ENCODE measurements at places on chromosomes 11 and 22.

GRCh38 chr22:17964643-17965042 lies 59.7 kb downstream of the MICAL3 start:
- DNase-seq: peak; percentile 7

DNA sequence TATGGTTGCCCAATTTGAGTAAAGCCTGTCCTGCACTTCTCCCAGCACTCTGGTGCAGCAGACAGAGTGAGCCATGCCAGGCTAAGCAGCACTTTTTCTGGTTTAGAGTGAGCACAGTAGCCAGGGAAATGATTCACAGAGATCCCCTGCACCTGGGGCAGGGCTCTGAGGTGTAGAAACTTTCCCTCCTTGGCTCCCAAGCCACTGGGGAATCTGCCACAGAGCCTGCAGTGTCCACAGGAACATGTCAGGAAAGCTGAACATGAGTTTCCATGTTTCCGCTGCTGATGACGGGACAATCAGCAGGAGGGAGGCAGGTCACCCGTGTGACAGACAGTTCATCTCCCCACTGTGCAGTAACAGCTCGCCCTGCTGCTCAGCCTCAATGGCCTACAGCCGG lies 429.9 kb upstream of the B3GAT1 start:
- DNase-seq: no peak

GRCh38 chr22:48088926-48089536 lies 1326.6 kb downstream of the TBC1D22A start:
- no peak for DNase-seq

- DNase-seq: peak; percentile 26
Observed at GRCh38 chr22:32880893-32881596, 79.5 kb downstream of the TIMP3 start.

- DNase-seq: no peak
Observed at GRCh38 chr11:26777372-26777808, 55.5 kb upstream of the SLC5A12 start.

GRCh38 chr11:205221-206001 lies 1.8 kb downstream of the BET1L start:
- no peak for DNase-seq

- DNase-seq: no peak
Observed at GRCh38 chr11:72670041-72670440, 4.2 kb downstream of the PDE2A start.

- no peak for DNase-seq
Observed at GRCh38 chr11:134980819-134981710, 569.0 kb upstream of the B3GAT1 start.

DNA sequence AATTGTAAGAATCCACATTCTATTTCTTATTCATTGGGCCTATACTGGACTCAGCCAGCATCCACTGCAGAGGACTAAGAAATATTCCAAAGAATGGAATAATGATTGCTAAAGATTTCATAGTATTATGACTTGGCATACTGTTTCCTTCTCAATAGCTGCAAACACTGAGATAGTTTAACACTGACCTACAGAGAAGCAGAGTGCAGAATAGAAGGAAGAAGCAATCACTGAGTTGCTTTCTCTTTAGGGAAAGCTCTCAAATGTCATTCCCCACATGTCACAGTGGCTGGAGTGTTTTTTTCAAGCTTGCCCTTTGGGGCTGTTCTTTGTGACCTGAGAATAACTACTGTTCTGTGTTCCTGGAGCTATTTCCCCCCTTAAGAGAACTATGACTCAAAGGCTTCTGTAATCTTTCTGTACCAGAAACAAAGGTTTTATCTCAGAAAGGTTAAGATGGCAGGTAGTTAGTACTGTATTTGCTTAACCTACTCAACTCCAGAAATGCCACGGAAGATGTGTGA lies 243.6 kb upstream of the LUZP2 start:
- DNase-seq: no peak

- no peak for DNase-seq
Observed at GRCh38 chr22:46407748-46408147, 72.2 kb downstream of the TRMU start.

- no peak for DNase-seq
Observed at GRCh38 chr11:111762526-111762925, 3.7 kb downstream of the PPP2R1B start.

DNA sequence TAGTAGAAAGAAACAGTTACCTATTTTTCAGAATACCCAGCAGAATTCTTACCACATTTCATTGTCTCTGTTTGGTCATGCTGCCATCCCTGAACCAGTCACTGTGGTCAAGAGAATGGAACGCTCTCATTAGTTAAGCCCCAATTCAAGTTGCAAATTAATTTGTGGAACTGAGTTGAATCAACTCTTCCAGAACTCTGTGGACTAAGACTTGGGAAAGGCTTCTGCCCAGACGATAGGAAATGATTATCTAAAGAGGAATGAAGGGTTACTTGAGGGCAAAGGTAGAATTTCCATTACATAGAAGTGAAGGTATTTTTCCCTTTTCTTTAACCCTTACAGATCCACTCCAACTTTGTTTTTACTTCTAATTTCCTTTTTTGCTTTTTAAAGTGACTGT lies 286.4 kb downstream of the DYNC2H1 start:
- no peak for DNase-seq

GRCh38 chr11:73295241-73295995 lies 12.7 kb upstream of the ARHGEF17 start:
- DNase-seq: peak; percentile 74

DNA sequence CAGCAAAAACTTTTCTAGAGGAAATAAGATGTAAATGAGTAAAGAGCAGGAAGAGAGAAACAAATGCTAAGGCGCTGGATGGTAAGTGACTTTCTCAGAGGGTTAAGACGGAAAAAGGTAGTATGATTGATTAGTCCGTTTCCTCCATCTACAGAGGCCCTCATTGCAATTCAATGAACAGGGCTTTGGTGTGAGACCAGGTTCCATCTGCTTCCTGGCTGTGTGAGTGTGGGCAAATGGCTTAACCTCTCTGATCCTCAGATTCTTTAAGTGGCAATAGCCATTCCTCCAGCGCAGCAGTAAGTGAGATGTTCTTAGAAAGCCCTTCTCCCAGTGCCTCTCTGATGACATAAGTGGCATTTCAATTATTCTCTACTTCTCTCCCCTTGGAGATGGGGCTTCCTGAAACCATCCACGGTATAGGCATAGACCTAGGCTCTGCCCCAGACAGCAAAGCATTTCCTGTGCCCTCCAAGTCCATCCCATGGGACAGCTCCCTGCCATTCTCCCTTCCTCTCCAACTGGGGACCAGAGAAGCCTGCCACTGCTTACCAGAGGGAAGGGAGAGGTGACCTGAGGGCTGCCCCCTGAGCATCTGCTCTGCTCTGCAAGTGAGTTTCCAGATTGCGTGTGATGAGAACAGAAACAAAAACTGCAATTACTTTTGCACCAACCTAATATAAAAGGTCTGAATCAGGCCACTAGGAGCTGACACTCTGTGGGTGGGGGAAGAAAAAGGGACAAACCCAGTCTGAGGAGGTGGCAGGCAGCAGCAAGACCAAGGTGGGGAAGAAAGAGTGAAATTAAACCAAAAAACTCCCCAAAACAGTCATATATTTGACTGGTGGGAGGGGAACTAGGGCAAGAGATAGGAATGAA lies 12.7 kb upstream of the CD44 start:
- DNase-seq: peak; percentile 57

DNA sequence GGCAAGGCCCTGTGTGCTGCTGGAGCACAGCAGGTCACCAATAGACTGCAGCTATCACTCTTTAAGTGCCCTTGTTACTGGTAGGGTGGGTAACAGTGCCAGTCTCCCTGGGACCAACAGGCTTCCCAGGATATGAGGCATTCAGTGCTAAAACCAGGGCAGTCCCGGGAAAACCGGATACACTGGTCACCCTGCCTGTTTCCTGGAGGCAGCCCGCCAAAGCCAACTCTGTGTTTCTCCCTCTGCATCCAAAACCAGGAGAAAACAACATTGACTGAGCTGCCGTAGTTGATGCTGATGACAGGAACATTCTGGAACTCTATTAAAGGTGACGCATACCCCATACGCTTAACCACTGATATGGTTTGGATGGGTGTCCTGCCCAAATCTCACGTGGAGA lies 149.1 kb downstream of the SHANK2 start:
- no peak for DNase-seq

DNA sequence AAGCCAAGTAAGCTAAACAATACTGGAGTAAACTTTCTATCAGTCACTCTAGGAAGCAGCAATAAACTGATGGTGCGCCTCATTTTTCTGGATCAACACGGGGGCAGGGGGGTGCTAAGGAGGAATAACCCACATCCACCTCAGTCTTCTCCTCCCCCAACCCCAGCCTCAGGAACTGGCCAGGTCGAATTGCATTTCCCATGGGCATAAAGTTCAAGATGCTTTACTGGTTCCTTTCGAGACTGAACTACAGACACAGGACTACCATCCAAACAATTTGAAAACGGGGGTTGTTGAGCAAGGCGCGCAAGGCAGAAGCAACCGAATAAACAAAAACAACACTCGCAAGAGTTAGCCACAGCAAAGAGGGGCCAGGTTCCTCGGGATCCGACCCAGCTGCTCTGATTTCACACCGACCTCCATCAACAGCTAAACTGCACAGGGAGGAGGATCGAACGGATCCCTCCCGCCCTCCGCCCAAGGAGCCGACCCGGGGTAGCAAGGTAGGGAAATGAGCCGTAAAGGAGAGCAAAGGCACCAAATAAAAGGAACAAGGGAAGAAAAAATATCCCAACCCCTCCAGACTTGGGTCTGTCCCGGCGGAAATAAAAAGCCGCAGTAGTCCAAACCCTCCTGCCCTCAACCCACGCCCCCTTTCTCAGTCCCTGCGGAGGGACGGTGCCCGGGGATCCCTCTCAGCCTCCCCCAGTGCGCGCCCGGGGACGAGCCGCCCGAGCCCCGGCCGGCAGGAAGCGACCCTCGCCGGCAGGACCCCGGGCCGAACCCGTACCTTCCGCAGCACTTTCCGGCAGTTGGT lies 801 bp downstream of the SESN3 start:
- DNase-seq: no peak

- no peak for DNase-seq
Observed at GRCh38 chr22:25970374-25970911, 198.8 kb upstream of the SEZ6L start.

DNA sequence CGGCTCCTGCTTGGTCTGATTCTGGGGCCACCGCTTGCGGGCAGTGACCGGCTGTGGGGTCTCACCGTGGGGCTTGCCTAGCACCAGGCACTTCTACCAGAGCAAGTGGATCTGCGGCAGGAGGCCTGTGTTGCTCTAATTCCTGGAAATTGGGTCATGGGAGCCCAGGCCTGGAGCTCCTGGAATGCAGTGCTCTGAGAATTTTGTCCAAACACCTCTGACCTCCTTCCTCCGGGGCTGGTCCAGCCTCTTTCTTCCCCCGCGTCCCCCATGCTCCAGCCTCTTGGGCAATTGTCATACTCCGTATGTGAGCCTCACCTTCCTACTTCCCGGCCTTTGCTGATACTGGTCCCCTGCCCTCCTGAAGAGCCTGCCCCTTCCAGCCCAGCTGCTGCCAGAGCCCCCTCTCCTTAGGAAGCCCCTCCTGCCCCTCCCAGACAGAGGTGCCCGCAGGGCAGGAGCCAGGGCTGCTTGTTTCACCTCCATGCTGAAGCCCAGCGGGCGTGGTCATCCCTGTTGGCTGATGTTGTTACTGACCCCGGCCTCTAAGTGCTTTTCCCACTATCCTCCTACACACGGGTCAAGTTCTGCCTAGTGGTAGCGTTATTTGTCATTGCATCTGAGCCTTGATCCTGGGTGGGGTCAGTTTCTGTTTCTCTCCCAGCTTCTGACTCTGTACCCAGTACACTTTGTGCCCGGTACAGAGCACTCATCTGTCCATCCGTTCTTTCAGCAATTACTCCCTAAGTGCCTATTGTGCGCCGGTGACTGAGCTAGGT lies 9.6 kb downstream of the MGAT3 start:
- no peak for DNase-seq

DNA sequence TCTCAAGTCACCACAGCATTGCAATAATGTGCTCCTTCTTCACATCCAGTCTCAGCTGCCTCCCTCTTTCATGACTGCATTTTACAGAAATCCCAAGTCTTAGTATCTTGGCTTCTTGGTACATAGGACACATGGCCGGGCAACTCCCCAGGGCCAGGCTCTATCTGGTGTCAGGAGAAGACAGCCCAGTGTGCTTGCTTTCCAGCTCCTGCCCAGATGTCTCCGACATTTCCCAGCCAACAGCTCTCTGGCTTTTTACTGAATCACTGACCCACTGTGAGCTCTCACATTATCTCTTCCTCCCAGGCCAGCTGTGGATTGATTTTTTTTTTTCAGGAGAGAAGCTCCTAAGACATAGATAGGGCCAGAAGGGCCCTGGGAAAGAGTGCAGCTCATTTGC lies 346.0 kb upstream of the C11orf87 start:
- DNase-seq: no peak

GRCh38 chr11:60124802-60125432 lies 36.5 kb downstream of the MS4A2 start:
- no peak for DNase-seq

GRCh38 chr11:70445605-70446004 lies 47.3 kb downstream of the CTTN start:
- DNase-seq: no peak

DNA sequence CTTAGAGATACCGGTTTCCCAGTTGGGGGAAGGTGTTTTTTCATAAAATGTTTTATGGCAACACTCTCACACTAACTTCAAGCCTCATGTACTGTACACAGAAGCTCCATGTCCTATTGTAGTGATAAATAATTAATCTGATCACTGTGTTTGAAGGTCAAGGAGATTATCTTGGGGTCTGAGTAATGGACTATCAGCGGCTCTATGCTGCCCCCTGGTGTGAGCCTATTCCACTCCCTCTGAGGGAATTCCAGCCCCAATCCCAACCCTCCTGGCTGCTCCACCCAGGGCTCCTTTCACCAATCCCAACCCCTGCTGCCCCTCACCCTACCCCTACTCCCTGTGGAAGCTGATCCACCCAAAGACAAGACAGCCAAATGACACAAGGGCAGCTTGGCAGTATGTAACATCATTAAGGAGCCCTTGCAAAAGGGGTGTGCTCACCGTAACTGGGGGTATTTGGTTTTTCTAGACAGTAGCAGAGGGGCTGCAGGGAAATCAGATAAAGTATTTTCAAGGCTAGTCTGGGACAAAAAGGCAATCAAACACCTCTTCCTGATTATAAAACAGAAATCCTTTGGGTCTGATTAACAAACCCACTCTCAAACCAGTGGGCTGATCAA lies 22.3 kb downstream of the HPS4 start:
- peak; percentile 36 for DNase-seq

DNA sequence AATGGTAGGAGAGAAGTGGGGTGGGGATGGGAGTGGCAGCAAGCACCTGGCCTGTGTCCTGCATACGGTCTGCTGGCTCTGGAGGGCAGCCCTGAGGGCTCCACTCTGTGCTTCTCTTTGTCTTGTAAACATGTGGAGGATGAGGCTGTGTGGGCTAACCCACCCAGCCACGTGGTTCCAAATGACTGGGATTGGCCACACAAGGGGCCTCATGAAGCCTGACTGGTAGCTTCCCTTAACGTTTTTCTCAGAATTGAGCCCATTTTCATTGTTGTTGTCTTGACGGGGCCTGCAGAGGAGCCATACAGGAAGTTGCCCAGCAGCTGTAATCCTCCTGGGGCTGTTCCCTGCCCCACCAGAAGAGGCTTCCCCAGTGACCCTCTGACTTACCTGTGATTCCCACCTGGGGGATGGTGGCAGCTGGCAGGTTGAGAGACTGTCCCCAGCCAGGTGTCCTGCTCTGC lies 18.0 kb downstream of the DERL3 start:
- DNase-seq: no peak

GRCh38 chr22:38230108-38230825 lies 28.5 kb downstream of the MAFF start:
- DNase-seq: peak; percentile 55

Measured in CD4-positive, alpha-beta T cell treated with Interleukin-1 beta for 1 hour (primary cell).